Type B pancreatic cell (in vitro differentiated cells): ENCODE measurements at places on chromosomes 1 and 21.

GRCh38 chr1:115373305-115373704 is 35.3 kb upstream of the NGF start:
- no peak for DNase-seq

DNA sequence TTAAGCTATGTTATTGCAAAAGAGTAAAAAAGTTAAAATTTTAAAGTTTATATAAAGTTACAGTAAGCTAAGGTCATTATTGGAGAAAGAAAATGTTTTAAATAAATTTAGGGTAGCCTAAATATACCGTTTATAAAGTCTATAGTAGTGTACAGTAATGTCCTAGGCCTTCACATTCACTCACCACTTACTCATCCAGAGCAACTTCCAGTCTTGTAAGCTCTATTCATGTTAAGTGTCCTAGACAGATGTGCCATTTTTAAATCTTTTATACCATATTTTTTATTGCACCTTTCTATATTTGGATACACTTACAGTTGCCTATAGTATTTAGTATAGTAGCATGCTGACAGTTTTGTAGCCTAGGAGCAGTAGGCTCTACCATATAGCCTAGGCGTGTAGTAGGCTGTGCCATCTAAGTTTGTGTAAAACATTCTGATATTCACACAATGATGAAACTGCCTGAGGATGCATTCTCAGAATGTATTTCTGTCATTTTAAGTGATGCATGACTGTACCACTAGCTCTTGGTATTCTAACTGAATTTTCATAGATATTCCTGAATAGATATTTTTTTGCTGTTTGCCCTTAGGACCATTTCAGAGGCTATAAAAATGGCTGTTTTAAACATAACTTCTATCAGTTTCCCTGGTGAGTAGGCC is 26.8 kb downstream of the PPP2R5A start:
- DNase-seq = no peak

DNA sequence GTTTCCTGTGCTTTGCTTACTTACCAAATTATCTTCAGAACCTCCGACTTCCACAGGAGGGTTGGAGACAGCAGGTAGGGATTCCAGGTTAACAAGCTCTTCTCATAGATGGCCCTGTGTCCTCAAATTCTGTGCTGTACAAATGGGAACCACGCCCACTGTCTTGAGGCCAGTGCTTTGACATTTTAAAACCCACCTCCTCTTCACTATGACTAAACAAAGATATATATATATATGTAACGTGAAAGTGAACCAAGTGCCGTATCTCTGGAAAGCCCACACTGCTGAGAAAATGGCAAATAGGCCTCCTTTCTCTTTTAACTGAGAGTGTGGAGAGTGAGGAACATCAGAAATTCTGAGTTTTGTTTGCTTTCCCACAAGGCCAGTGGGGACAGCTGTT is 99.6 kb downstream of the ZBTB18 start:
- DNase-seq = no peak

DNA sequence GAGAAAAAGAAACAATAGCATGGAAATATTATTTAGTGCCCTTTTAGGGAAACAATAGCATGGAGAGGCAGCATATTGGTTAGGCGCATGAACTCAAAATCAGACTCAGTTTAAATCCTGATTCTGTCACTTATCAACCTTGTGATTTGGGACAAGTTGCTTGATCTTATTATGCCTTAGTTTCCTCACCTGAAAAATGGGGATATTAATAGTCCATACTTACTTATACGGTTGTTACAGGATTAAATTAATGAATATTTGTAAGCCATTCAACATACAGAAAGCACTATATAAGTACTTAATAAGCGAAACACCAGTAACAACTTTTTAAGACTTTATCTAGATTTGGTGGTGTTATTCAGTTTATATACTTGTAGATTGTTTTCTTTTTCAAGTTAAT is 1.2 kb downstream of the TSEN15 start:
- no peak for DNase-seq

DNA sequence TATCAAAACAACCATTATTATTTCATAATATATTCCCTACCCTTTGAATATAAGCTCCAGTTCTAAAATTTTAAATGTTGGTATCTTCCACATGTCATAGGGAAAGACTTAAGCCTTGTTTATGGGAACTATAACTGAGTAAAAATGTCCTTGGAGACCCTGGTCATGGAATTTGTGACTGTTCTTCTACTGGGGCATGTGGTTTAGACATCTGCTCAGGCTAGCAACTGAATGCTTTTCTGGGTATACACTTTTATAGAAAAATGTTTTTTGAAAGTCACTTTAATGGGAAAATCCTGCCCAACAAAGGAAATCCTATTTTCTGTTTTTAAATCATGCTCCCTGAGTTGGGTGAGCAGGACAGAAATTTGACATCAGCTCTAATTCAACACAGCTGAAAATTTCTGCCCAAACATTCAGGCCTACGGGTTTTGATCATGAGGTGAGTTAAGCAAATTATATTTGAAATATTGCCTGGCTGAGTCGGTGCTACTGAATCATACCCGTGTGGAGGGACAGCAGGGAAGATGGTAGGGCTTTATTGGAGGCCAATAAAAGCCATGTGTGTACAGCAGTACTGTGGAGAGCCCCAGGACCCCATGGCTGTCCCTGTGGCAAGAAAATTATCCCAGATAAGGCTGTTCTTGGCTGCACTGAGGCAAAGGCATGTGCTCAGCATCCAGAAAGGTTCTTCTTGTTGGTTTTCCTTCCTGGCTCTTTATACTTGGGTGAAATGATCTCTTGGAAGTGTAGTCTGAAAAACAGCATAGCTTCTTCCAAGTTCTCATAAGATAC is 391.8 kb downstream of the DISC1 start:
- no peak for DNase-seq

DNA sequence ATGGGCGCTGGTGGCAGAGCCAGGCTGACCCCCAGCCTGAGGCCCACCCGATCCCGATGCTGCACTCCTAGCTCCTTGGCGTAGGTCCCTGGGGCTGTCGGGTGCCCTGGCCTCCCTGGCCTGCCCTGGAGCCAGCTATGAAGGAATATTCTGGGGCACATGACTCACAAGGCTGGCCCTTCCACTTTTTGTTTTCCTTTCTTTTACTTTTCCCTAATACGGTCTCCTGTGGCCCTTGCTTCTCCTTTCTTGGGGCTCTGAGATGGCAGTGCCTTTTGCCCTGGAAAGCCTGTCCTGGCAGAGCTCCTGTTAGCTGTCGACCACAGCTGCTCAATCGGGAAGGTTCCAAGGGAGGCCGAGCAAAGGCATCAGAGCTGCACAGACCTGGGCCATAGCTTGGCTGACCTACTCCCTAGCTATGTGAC is 22.1 kb downstream of the ARHGEF10L start:
- DNase-seq = no peak

DNA sequence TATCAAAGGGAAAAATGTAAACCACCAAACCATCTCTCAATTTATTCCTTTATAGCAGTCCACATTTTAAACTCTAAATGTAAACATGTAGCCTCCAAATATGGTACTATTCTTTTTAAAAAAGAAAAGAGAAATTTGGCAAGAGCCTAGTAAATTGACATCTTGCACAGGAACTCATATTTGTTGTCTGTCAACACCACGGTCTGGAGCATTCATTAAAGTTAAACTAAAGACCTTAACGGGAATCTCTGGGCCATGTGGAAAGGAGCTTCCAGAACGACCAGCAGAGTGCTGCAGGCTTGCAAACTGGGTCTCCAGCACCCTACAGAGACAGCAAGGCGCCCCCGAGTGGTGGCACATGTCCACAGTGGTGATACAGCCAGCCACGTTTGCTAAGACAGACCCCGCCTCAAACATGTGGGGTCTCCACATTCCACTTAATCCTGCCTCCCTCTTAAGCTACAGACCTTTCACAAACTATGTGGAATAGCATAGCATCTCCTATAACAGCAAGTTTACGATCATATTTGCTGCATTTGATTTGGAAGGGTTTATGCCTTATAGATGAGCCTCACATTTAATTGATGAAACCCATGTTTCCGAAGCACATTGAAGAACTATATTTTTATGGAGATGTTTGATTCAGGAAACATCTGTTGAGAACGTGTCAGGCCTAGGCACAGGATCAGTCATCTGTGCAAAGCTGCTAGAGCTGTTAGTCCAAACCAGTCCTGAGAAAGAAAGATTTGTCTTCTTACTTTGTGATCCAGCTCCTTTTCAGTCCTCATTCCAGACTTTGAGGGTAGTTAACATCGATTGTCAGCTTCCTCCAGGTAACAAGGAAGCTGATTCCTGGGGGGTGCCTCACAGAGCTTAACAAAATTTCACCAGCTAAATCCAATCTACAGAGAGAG is 96.4 kb upstream of the BACE2 start:
- no peak for DNase-seq

GRCh38 chr1:209048941-209049669 is 534.4 kb upstream of the CAMK1G start:
- no peak for DNase-seq

- no peak for DNase-seq
Measured at GRCh38 chr1:57369889-57370288, 54.0 kb downstream of the DAB1 start.

GRCh38 chr1:51230501-51231078 is 5.5 kb upstream of the RNF11 start:
- no peak for DNase-seq

DNA sequence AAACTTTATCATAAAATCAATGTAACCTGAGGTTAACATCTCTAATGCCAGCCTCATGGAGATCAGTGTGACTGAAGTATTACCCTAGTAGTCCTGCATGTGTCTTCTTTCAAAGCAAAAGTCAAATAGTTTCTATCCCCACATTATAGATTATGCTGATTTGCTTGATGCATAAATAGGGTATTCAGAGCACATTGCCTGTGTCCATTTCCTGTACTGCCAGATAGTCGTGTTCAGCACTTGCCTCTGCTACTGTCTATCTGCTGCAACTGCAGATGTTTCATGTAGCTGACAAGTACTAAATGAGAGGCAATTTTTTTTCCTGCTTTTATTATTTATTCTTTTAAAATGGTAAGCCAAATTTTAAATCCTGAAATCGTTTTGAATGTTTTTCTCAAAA is 348.7 kb downstream of the CHRM3 start:
- no peak for DNase-seq

GRCh38 chr1:9186082-9186859 is 48.3 kb upstream of the H6PD start:
- DNase-seq = no peak

- no peak for DNase-seq
Measured at GRCh38 chr1:193438312-193438711, 251.9 kb upstream of the B3GALT2 start.

- no peak for DNase-seq
Measured at GRCh38 chr1:31432592-31433395, 19.8 kb downstream of the SERINC2 start.

- DNase-seq = no peak
Measured at GRCh38 chr1:158248118-158248517, 6.1 kb upstream of the CD1A start.

DNA sequence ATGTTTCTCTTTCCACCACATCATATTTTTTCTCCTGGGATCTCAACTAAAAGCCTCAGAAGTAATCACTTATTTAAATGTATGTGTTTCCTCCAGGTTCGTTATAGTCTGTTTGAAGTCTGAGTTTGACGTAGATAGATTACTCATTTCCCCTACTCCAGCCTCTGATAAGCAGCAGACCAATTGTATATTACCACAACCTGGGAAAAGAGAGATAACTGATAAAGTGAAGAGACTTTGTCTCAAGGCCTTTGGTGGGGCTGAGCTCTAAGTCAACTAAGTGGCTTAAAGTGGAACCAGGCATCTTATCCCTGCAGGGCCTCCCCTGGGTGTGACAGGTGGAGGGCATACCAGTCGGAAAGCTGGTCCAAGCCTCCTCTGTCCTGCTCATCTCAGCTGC is 34.9 kb upstream of the CACNA1E start:
- no peak for DNase-seq

DNA sequence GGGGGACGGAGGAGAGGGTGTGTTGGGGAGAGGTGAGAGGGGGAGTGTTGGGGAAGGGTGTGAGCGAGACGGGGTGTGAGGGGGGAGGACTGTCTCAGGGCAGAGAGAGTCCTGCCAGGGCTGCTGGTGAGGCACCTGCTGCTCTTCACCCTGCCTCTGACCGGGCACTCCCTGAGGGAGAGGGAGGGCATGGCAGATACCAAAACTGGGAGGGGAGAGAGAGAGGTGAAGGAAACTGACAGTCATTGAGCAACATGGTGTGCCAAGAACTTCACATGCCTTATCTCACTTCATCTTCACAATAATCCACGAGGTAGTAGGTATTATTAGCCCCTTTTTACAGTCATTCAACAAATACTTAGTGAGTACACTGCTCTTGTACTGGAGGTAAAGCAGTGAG is 61.3 kb upstream of the ARTN start:
- no peak for DNase-seq

DNA sequence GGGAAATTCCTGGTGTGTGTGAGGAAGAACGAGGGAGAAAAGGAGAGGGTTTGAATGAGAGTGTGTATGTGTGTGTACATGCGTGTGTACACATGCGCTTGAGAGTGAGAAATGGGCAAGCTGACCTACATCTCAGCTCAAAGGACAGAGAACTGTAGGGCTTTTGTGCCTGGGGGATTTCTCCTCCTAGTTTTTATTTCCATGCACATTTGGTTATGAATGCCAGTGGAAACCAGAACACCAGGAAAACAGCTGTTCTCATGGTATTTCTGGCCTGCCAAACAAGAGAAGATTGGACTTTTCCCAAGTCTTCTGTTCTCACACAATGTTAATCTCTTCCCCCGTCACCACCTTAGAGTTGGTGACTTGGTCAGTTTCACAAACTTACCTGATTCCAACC is 45.2 kb downstream of the SLC44A3 start:
- DNase-seq = no peak

- no peak for DNase-seq
Measured at GRCh38 chr1:9362488-9362887, 69.8 kb downstream of the SPSB1 start.

GRCh38 chr1:33680281-33680840 is 183.5 kb upstream of the HMGB4 start:
- DNase-seq = no peak

DNA sequence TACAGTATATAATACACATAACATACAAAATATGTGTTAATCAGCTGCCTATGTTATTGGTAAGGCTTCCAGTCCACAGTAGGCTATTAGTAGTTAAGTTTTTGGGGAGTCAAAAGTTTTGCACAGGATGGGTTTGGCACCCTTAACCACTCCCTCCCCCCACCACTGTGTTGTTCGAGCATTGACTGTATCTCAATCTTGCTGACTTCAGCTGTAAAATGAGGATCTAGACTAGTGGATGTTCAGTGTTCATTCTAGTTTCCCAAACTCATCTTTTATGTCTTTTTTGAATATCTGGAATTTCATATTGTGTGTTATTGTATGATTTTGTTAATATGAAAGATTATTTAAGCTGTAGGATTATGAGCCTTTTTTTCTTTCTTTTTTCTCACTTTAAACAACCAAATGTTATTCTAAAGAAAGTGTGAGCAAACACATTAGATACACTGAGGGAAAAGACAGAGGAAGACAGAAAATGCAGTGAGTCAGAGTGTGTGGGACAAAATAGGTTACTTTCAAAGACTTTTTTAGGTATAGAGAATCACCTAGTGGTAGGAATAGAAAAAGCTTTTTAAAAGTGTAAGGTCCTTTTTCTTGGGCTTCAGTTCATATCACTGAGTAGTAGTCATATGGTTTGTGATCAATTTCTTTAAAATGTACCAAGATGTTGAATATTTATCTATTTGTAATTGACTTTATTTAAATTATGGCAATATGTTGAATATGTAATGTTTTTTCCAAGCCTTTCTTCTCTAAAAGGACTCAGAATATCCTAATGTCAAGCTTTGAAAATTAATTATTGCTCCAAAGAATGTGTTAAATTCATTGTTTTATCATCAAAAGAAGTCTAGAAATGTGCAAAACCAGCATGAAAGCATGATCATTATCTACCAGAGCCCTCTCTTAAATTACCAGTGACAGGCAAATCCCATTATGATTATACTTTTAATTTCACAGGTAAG is 17.9 kb upstream of the CENPF start:
- DNase-seq = no peak
